Cardiac muscle cell (in vitro differentiated cells and primary cell): ENCODE measurements at places on chromosomes 4 and X.

GRCh38 chrX:39465906-39466305 is 631.9 kb downstream of the BCOR start:
- no peak for DNase-seq

- no peak for DNase-seq
Observed at GRCh38 chr4:15013585-15013984, 11.3 kb downstream of the CPEB2 start.

DNA sequence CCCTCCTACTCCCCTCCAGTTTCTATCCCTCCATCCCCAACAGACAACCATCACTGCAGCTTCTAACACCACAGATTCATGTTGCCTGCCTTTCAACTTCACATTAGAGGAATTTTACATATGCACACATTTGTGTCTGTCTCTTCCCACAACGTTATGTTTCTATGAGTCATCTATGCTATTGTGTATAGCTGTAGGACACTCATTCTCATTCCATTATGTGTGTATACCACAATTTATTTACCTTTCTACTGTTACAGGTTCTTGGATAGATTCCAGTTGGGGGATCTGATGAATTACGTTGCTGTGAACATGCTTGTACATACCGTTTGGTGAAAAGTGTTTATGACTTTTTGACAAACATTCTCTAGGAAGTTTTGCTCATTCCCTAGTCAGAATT is 58.8 kb upstream of the TRPC3 start:
- DNase-seq, result no peak

GRCh38 chrX:96102997-96103396 is 581.6 kb upstream of the DIAPH2 start:
- no peak for DNase-seq

GRCh38 chrX:154486052-154486395 is 391 bp downstream of the UBL4A start:
- DNase-seq, result peak; percentile 14

- DNase-seq, result no peak
Observed at GRCh38 chrX:49264460-49264859, at the start of gene FOXP3. Gene FOXP3 (minus strand): TSS chrX:49264710. CDS start chrX:49258505, 6,205 bp downstream.

GRCh38 chr4:88964450-88964849 is 92.5 kb downstream of the FAM13A start:
- peak; percentile 58 for DNase-seq

DNA sequence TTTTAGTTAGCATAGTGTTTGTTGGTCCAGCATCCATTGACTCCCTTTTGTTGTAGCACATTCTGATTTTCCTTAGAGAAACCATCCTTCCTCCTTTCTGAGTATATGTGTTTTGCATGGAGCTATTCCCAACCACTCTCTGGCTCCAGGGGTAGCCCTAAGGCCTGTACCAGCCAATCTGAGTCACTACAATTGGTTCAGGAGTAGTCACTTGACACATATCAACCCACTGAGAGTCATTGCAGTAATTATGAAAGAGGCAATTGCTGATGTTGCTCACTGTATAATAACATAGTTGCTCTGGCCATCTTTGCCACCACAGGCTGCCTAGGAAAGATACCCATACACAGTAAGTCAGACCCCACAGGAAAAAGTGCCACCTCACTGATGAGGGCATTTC is 71.2 kb upstream of the GRID2 start:
- DNase-seq, result no peak

- no peak for DNase-seq
Observed at GRCh38 chr4:17182888-17183287, 284.4 kb upstream of the LDB2 start.
